ENCODE measurements at places on chromosomes 13 and 19.

DNA sequence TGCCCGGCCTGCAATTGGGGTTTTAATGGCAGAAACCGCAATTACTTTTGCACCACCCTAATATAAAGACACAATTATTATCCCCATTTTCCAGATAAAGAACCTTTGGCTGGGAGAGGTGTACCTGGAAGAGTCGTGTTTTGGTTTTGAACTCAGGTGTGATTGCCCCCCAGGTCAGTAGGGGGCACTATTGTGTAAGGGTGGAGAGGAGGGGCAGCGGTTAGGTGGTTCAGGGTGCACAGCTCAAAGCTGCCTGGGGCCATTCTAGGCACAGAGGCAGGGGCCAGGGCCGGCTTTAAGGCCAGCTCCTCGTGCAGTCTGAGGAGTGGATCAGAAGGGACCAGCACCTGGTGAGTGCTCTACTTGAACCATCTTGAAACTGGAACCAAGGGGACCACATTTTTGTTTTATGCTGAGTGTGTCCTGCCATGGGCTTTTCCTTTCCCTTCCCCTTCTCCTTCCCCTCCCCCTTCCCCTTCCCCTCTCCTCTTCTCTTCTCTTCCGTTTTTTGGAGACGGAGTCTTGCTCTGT lies 5.8 kb upstream of the FCGRT start:
- peak; percentile 65 for DNase-seq

DNA sequence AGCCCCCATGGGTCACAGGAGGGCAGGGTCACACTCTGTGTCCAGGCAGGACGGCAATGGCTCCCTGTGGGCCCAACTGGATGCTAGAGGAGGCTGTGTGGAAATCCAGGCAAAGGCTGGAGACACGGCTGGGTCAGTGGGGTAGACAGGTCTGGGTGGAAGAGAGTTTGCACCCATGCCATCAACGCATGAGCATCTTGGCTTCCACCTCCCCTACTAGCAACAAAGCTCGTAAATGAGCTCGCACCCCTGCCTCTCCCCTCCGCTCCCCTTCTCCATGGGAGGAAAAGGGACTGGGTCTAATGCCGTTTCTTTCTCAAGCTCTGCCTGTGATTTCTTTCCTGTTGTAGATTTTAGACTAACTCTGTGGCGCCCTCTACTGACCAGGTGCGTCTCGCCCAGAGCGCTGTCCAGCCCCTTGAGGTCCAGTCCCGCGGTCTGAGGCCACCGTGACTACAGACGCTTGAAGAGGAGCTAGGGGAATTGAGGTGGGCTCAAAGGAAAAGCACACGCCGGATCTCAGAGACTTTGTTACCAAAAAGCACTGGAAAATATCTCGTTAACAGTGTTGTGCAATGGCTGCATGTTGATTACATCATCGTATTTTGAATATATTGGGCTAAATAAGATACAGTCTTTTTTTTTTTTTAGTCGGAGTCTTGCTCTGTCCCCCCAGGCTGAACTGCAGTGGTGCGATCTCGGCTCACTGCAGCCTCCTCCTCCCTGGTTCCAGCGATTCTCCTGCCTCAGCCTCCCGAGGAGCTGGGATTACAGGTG lies 50.7 kb upstream of the USP29 start:
- DNase-seq = no peak

DNA sequence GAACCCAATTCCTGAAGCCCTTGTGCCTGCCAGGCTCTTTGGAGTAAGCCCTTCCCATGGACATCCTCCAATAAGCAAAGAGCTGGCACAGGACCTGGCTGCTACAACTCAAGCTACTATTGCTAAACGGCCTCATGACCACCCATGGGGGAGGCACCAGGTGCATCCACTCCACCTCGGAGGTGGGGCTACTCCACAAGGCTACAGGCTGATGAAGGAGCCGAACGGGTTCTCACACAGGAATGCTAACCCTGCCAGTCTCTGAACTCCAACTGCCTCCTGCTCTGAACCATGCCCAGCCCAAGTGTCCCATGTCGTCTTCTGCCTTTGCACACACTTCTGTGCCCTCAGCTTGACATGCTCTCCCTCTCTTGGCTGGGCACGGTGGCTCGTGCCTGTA lies 10.0 kb downstream of the SYMPK start:
- no peak for DNase-seq

DNA sequence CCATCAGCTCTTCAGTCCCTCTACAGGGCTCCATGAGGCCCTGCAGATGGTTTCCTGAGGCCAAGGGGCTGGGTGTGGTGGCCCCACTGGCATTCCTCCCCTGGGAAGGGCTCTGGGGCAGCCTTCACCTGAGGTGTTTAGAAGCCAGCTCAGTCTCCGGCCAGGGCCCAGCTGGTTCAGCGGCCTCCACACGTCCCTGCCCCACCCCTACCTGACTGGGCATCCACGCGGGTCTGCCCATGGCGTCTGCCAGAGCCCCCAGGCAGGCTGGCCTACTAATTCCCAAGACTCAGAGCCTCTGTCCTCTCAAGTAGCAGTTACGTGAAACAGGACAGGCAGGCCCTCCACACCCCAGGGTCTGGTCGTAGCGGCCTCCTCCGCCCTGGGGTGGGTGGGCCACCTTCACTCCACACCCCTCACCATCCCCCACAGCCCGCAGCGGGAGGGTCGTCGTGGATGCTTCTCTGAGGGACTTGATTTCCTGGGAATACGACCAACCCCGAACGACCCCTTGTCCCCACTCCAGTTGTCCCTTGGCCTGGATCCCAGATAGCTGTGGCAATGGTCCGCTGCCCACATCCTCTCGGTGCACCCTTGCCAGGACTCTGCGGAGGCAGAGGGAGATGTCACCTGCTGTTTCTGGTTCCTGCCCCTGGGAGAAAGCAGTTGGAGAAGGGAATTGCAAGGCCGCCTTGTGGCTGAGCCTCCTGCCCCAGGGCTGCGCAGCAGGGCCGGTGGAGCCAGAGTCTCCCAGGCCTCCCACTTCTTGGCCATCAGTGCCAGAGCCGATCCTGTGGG lies 24.3 kb downstream of the CAPN12 start:
- DNase-seq = no peak

GRCh38 chr13:38418286-38418685 lies 68.6 kb downstream of the UFM1 start:
- no peak for DNase-seq

GRCh38 chr13:70339738-70340137 lies 231.5 kb upstream of the KLHL1 start:
- DNase-seq = no peak

- DNase-seq = peak; percentile 40
Measured at GRCh38 chr19:5578097-5578846, 10.5 kb upstream of the TINCR start.

DNA sequence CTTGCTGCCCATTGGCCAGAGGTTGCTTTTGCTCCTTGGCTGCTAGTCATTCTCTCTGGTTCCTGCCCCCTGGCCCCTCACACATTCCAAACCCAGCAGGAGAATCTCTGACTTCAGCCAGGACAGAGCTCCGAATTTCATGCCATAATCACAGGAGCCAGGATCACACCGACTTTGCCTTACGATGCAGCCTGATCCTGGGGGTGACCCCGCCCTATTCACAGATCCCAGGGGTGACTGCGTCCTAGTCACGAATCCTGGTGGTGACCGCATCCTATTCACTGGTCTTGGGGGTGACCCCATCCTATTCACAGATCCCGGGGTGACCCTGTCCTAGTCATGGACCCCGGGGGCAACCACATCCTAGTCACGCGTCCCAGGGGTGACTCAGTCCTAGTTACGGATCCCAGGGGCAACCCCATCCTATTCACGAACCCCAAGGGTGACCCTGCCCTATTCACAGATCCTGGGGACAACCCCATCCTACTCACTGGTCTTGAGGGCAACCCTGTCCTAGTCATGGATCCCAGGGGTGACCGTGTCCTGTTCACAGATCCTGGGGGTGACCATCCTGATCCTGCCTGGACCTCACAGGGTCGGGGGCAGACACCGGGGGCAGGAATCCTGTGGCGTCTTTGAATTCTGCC lies 7.4 kb upstream of the TEX29 start:
- DNase-seq = no peak

DNA sequence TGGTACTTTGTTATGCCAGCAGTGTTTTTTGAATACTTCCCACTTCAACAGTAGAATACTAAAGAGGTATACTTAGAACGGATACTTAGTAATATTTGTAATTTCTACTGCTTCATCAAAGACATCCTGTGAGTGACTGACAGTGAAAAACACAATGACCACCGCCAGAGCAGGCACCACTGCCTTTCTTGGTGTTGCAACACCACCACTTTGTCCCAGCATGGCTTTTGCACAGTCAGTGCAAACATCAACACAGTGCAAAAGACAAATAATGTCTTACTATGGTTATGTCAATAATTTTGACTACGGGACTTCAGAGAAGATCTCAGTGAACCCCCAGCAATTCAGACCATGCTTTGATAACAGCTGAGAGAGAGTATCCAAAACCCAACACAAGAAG lies 220.5 kb downstream of the RBM26 start:
- peak; percentile 21 for DNase-seq

DNA sequence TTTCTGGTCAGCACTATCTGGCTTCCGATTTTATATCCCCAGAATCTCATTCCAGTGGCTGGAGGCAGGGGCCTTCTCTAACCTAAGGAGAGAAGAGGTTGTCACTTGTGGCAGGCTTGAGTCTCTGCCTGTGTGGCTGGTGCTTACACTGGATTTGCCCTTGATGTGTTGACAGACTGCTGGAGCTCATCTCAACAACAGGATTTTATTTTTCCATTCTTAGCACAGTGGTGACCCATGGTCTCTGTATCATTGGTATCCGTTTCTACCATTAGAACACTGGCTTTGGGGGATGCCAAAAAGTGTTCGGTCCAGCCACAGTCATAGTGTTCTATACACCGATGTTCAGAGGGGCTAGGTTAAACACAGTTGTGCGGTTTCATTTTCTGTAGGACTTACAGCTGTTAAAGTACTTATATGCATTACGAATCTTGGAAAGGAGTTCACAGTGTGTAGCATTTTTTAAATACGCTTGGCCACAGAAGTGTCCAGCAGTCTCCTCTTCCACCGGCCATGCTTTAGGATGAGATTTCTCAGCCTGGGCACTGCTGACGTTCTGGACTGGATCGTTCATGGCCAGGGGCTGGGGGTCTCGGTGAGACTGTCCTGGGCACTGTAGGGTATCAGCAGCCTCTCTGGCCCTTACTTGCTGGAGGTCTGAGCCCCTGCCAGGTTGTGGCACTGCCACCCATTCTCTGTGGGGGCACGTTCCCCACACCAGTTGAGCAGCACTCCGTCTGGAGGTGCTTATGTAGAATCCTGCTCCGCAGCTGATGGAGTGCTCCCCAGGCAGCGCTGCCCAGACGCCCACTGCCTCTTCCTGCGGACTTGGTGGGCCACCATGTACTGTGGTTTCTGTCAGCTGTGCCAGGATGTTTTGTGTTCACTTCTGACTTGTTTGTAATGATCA lies 41.4 kb upstream of the TEX29 start:
- DNase-seq = no peak

- no peak for DNase-seq
Measured at GRCh38 chr19:4737955-4738600, 14.4 kb upstream of the DPP9 start.

- no peak for DNase-seq
Measured at GRCh38 chr13:76936763-76937162, 11.5 kb upstream of the ACOD1 start.

DNA sequence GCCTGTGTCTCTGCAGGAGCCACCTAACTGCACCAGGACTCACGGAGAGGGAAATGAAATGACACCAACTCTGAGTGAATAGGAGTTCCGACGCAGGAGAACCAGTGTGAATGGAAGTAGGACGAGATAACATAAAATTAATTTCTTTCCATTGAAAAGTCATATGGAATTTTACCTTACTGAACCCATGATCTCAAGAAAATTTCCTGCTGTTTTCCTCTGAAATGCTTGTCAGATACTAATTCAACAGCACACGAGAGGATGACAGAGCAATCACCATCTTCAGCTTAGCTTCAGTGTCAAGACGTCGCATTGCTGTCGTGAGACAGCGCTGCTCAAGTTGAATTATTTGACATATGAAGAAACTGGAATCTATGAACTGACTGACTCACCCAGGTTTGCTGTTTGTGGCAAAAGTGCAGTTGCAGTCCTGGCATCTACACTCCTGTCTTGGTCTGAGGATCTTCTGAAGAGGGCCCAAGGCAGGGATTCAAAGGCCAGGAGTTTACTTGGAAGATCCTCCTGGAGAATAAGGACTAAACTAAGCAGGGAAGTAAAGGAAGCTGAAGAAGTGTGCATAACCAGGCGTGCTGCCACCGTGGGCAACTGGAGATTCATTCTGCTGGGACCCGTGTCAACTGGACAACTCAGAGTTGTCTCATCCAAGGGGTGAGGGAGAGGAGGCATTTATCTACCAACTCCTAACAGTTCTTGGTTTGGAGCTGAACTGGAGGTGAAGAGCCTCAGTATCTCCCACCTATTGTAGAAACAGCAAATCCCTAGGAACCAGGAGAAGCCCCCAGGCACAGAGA lies 214.4 kb upstream of the IRS2 start:
- no peak for DNase-seq

DNA sequence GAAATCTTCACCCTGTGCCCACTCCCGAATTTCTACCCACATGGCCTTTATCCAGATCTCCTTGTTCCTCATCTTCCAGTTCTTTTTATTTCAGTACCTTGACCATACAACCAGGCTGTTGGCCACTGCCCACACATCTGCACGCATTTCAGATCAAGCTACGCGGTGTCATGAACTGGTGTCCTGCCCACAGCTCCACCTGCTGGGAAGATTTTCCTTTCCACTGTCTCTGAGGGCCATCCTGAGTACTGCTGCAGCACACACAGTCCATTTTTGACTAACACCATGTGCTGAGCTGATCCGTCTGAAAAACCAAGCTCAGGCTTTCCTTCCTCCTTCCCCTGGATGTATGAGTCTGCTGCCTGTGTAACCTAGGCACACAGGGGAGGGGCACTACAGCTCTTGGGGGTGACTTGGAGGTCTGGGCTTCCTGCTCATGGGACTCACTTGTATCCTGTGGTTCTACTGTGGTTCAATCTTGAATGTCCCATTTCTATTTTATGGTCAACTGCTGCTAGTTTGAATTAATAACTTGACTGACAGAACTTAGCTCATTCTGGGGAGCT lies 71.9 kb downstream of the WASF3 start:
- no peak for DNase-seq

- no peak for DNase-seq
Measured at GRCh38 chr19:55165952-55166529, 372 bp downstream of the DNAAF3 start.

- no peak for DNase-seq
Measured at GRCh38 chr13:30884543-30884942, 21.5 kb upstream of the MEDAG start.

- no peak for DNase-seq
Measured at GRCh38 chr19:48962029-48962848, 2.9 kb upstream of the FTL start.

GRCh38 chr19:2867025-2867991 lies at the start of gene ZNF556:
Gene ZNF556 (plus strand): TSS chr19:2867335. CDS start chr19:2867422, 87 bp downstream.
- no peak for DNase-seq
